H1 (cell line): ENCODE measurements at places on chromosomes 2 and 18.

GRCh38 chr2:86087936-86088850 lies 17.5 kb downstream of the POLR1A start:
- no peaks in the 10 kb centered on the region for H3K27me3 ChIP-seq
- no peak overlapping the region for H3K27ac ChIP-seq
- peaks cover 57% of the 10 kb centered on the region for H3K36me3 ChIP-seq
- no peak overlapping the region for H3K4me3 ChIP-seq

DNA sequence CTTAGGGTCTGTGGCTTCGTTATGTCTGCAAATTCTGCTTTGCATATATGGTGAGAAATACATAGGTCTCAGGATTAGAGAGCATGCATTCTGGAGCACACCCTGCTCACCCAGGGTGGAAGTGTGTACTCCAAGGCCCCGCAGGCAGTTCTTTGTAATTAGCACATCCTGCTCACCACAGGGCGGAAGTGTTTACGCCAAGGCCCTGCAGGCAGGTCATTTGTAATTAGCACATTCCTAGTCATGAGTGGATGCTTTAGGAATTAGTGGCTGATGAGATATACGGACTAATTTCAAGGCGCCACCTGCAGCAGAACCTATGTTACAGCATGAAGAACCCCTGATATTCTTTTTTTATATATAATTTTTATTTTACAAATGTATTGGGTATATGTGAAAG lies 4.2 kb downstream of the ALLC start:
- no peak overlapping the region for H3K4me3 ChIP-seq
- H3K4me1 ChIP-seq, result peaks cover 10% of the 10 kb centered on the region
- peak; percentile 39 for DNase-seq
- no peak overlapping the region for H3K27ac ChIP-seq
- no peaks in the 10 kb centered on the region for H3K27me3 ChIP-seq

GRCh38 chr18:34650121-34650545 lies 60.0 kb upstream of the DTNA start:
- H3K27me3 ChIP-seq, result no peaks in the 10 kb centered on the region
- no peaks in the 10 kb centered on the region for H3K36me3 ChIP-seq
- no peak overlapping the region for H3K4me3 ChIP-seq

DNA sequence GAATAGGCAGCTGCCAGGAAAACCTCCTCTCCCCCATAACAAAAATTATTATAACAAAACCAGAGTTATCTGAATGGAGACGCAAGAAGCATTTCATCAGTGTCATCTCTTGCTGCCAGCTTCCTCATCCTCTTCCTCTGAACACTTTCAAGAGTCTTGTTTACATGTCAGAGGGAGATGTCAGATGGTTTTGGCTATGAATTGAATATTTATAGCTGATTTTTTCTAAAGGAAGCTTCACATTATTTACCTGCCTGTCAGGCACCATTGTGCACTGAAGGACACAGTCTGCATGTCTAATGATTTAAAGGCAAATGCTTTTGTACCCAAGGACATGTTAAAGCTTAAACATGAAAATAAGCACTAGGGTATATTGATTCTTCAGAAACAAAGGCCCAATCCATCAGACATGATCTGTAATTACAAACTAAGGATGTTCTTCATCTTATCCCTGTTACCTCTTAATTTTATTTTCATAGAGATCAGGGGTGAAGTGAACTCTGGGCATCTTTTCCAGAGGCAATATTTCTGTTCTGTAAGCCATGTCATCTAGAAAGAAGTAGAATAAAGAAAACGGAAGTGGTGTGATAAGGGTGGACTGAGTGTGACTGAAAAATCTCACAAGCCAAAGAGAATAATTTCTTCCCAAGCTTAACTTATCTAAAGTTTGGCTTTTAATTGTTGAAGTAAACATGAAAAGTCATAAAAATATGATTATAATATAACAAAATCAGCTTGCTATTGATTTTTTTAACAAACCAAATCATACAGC lies 168.7 kb downstream of the ANKRD44 start:
- DNase-seq, result no peak
- no peaks in the 10 kb centered on the region for H3K27me3 ChIP-seq
- H3K27ac ChIP-seq, result no peak overlapping the region
- no peak overlapping the region for H3K4me3 ChIP-seq

GRCh38 chr2:160206436-160206835 lies 6.4 kb upstream of the ITGB6 start:
- no peaks in the 10 kb centered on the region for H3K27me3 ChIP-seq
- DNase-seq, result no peak
- no peak overlapping the region for H3K27ac ChIP-seq
- no peaks in the 10 kb centered on the region for H3K36me3 ChIP-seq
- H3K4me3 ChIP-seq, result no peak overlapping the region

- DNase-seq, result no peak
- peak overlapping the region; percentile 97 for H3K27ac ChIP-seq
- peak overlapping the region; percentile 99 for H3K4me3 ChIP-seq
- peaks cover 5% of the 10 kb centered on the region; the same call in 1 of the 2 replicates for H3K4me1 ChIP-seq
Observed at GRCh38 chr2:61536180-61536571, 2.0 kb downstream of the XPO1 start.

- no peaks in the 10 kb centered on the region for H3K4me1 ChIP-seq
- H3K27me3 ChIP-seq, result no peaks in the 10 kb centered on the region
- no peaks in the 10 kb centered on the region for H3K36me3 ChIP-seq
- DNase-seq, result no peak
- no peak overlapping the region for H3K27ac ChIP-seq
Observed at GRCh38 chr18:74994502-74995418, 214.2 kb downstream of the PTGR3 start.

DNA sequence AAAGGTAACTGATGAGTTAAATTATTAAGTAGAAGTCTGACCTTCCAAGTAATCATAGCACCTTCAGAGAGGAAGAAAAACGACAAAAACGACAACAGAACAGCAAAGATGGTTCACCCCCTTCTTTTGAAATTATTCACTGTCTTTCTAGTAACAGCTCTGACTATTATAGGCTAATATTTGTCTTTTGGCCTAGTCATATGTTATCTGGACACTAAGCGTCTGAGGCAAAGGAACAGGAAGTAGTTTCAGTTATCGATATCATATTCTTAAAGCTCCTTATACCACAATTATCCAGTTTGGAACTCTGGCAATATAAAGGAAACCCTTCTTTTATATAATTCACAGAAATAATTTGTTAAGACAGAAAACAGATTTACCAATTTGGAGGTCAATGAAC lies 27.6 kb upstream of the SLC40A1 start:
- no peaks in the 10 kb centered on the region for H3K4me1 ChIP-seq
- H3K27ac ChIP-seq, result no peak overlapping the region
- no peak for DNase-seq
- H3K4me3 ChIP-seq, result no peak overlapping the region
- H3K36me3 ChIP-seq, result no peaks in the 10 kb centered on the region
- no peaks in the 10 kb centered on the region for H3K27me3 ChIP-seq

DNA sequence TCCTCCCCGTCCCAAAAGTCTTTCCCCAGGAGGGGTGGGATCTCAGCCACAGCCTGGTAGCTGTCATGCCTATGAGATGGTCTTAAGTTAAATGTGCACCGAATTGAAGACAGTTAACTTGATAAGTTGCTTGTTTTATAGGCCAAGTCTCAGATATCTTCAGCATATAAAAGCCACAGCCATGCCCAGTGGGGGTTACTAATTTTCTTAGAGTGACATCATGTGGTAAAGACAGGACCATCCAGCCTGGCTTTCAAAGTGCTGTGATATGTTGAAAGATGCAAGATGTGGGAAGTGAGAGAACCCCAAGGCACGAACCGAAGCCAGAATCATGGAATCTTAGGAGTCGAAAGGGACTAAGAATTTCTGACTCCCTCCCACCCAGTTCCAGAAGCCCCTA lies 42.1 kb upstream of the FAM124B start:
- H3K4me1 ChIP-seq, result no peaks in the 10 kb centered on the region
- DNase-seq, result no peak
- H3K27me3 ChIP-seq, result no peaks in the 10 kb centered on the region
- H3K4me3 ChIP-seq, result no peak overlapping the region

DNA sequence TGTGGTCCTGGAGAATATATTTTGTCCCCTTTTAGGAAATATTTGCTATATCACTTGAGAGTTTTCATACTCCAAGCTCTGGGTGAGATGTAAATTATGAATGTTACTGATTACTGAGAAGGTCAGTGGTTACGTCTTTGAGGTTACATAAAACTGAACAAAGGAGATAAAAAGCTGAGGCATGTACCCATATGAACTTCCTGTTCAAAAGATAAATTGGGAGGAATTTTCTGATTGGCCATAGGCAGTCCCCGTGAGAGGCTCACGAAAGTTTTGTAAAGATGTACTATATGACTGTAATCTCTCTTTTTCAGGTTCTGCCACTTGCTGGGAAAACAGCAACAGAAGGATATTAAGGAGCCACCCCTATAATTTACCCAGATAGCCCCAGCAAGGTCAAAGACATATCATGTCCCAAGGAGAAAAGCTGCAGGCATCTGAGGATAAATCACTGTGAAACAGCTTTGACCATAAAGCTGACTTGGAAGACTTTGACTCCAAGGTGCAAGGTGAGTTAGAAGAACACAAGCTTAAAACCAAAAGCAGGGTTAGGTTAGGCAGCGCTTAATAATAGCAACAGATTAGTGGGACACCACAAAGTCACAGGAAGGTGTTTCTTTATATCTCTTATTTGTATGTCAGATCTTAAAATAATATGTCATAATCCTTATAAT lies 90.4 kb downstream of the OSBPL6 start:
- no peak for DNase-seq
- no peak overlapping the region for H3K4me3 ChIP-seq
- no peaks in the 10 kb centered on the region for H3K27me3 ChIP-seq

- no peaks in the 10 kb centered on the region for H3K36me3 ChIP-seq
- H3K27me3 ChIP-seq, result no peaks in the 10 kb centered on the region
- H3K27ac ChIP-seq, result no peak overlapping the region
- H3K4me1 ChIP-seq, result no peaks in the 10 kb centered on the region
- H3K4me3 ChIP-seq, result no peak overlapping the region
Observed at GRCh38 chr2:147211484-147211883, 633.3 kb upstream of the ACVR2A start.

DNA sequence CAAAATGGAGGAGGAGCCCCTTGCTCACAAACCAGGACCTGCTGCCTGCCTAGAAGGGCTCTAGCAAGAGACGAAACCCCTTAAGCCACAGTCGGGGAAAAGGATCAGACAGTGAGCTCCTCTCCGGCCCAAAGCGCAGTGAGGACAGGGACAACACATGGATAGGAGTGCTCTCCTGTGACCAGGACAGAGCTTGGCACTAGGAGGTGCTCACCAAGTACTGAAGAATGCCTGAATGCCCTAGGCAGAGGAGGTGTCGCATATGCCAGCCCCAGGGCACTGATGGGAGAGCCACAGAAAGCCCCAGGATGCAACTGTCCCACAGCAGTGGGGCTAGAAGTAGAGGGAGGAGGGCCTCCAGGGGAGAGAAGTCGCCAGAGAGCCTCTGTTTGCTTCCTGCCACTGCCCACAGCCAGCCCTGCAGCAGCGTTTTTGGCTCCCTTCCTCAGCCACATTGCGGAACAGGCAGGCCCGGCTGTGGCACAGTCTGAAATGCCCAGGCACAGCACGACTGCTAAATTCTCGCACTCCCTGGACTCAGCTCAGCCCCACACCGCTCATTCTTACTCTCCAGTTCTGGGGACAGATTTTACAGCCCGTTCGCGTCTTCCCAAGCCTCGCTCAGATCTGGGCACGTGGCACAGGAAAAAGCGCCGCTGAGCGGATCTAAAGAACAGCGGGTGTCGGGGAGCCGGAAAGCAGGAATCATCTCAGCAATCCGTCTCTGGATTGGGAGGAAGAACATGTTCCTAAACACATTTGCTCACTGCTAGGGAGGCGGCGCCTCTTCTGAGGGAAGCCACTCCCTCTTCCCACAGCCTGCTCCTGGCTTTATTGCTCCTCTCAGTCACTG lies 98.7 kb upstream of the POU3F3 start:
- H3K4me3 ChIP-seq, result no peak overlapping the region
- H3K27ac ChIP-seq, result no peak overlapping the region
- no peaks in the 10 kb centered on the region for H3K27me3 ChIP-seq
- DNase-seq, result no peak
- H3K36me3 ChIP-seq, result no peaks in the 10 kb centered on the region

DNA sequence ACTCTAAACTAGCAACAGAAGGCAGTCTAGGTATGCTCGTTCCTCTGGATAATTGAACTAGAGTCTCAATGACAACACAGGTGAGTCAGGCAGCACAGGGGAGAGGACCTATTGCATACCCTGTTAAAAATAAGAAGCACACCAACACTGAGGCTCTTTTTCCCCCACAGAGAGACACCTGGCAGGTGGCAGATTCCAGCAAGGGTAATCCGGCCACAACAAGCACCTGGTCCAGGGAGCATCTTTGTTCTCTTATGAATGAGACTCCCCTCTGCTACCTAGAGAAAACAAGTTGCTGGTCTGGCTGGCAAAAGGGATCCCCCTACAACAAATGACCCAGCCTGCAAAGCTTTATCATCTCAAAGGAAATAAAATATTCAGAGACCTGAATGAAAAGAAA lies 508.9 kb upstream of the POU3F3 start:
- no peaks in the 10 kb centered on the region for H3K27me3 ChIP-seq
- no peak overlapping the region for H3K27ac ChIP-seq
- no peak for DNase-seq
- H3K36me3 ChIP-seq, result no peaks in the 10 kb centered on the region
- H3K4me3 ChIP-seq, result no peak overlapping the region

DNA sequence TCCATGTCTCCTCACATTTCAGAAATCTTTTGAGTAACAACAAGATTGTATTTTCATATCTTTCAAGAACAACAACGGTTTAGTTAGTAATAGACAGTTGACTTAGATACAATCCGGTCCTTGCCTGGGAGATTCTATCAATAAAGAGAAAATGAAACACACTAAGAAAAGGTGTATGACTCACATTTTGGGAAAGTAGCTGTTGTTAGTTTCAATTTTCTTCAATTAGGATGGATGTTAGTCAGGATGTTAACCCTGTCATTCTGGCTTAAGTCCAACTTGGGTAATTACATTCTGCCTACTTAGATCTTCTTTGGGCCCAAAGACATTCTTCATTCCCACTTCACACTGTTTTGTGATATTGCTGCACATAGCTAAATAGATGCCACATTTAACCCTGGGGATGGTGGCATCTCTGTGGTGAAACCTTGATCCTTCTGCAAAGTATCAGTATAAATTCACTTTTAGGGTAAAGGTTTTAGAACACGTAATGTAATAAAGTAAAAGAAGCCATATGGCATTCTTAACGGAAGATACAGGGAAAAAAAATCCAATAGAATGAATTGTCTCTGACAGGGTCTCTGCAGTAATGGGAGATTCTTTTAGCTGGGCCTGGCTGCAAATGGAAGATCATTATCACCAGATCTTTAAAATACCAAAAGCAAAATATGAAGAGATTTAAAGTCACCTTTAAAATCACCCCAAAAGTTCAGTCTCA lies 365.5 kb downstream of the FIGN start:
- DNase-seq, result no peak
- no peak overlapping the region for H3K4me3 ChIP-seq
- H3K27ac ChIP-seq, result no peak overlapping the region
- no peaks in the 10 kb centered on the region for H3K4me1 ChIP-seq
- no peaks in the 10 kb centered on the region for H3K27me3 ChIP-seq

DNA sequence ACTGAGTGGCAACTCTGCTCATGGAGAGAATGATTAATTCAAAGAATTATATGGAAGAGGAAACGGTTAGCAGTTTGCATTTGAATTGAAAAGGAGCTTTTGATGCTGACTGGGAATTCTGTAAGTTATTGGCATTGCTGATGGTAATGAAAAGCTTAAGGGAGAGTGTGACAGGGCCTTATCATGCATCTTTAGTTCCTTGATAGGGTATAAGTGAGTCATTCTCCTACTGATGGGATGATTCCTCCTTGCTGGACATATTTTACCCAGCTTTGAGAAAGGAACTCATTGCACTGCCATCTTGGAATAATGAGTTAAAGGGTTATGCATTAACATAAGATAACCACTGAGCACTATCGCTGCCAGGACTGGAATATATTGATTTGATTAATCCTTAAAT lies 740.7 kb downstream of the DCC start:
- no peak overlapping the region for H3K27ac ChIP-seq
- H3K27me3 ChIP-seq, result no peaks in the 10 kb centered on the region
